ENCODE measurements at places on chromosomes 5 and 9.

GRCh38 chr9:13414349-13414748 is 134.9 kb upstream of the MPDZ start:
- DNase-seq = no peak

- no peak for DNase-seq
Measured at GRCh38 chr9:125532812-125533594, 174.0 kb downstream of the MAPKAP1 start.

GRCh38 chr9:74379718-74380117 is 117.4 kb upstream of the RORB start:
- DNase-seq = no peak

- no peak for DNase-seq
Measured at GRCh38 chr5:81936066-81936465, 35.8 kb upstream of the ATG10 start.

GRCh38 chr9:85212209-85212608 is 529.5 kb downstream of the AGTPBP1 start:
- no peak for DNase-seq

DNA sequence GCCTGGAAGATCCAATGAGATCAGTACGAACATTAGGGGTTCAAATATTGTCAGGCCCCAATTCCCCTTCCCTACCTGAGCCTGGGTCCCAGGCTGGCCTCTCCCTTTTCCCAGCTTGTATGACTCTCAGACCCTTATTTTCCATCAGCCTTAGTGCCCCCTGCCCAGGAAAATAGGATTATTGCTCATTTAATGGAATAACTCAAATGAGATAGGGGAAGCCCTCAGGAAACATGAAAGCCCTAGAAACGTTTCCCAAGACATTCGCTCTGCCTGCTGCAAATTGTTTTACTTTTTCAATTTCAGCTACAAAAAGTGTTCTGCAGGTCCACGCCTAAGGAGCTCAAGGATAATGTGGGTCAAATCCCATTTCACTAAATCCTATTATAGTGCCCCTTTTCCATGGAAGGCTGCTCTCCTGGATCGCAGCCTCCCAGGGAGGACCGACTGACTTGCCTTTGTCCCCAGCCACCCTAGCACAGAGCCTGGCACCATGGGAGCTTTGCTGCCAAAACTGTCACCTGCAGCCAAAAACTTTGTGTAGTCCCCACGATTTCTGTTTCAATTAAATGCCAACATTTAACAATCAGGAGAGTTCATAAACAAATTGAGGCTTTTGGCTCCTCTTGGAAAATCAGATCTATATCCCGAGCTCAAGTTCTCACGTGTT is 46.9 kb downstream of the THOC3 start:
- no peak for DNase-seq

- DNase-seq = no peak
Measured at GRCh38 chr5:128536254-128537220, 1.5 kb downstream of the FBN2 start.

DNA sequence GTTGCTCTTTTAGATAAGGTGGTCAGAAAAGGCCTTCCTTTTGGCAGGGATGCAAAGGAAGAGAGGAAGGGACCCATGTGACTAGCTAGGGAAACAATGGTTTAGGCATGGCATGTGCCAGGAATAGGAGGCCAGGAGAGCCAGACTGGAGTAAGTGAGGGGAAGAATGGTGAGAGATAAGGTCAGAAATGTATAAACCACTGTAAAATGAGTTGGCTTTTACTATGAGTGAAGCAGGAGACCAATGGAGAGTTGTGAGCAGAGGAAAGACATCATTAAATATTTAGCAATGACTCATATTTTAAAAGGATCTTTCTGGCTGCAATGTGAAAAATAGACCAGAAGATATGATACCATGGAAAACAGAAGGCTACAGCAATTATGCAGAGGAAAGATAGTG is 50.9 kb downstream of the AP3B1 start:
- no peak for DNase-seq

DNA sequence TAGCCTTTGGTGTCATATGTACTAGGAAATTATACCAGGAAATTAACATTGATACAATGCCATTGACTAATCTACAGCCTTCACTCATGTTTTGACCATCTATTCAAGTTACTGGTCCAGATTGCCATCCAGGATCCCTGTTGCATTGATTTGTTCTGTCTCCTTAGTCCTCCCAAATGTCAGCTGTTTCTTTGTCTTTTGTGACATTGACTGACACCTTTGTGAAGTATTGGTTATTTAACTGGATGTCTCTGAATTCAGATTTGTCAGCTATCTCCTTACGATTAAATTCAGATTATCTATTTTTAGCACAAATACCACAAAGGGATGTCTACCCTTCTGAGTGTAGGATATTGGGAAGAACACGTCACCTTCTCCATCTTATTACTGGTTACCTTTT is 73.7 kb upstream of the CTNND2 start:
- DNase-seq = no peak

DNA sequence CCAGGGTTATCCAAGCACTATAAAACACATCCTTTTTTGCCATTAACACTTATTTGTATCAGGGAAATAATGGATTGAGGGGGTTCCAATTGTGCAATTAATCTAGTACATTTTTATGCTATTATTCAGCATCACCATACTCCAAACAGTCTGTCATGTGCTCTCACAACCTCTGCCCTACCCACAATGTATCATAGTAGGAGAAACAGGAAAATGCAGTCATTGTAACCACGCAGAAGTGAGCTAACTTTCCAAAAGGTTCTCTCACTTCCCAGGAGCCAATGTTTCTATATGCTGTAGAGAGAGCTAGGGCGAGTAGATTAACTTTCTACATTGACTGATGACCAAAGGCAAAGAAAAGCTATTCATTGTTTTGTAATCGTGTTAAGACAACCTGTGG is 29.8 kb downstream of the DAB2 start:
- no peak for DNase-seq

DNA sequence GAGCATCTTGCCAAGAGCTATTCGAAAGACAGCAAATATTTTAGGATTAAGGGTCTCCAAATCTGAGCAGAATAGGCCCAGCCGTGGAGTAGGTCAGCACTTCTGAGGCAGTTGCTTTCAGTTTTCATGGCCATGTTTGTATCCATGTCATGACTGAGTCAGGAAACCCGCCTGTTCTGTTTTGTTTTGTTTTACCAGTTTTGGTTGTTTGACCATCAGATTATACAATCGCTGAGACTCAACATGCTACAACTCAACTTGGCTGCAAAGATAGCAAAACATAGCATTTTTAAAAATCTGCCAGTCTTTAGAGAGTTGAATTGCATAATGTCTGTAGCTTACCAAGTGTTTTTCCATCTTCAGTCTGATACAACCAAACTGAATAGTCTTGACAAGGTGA is 185.1 kb upstream of the ZNF462 start:
- DNase-seq = no peak

GRCh38 chr5:157528036-157528632 is 47.4 kb downstream of the ADAM19 start:
- no peak for DNase-seq

DNA sequence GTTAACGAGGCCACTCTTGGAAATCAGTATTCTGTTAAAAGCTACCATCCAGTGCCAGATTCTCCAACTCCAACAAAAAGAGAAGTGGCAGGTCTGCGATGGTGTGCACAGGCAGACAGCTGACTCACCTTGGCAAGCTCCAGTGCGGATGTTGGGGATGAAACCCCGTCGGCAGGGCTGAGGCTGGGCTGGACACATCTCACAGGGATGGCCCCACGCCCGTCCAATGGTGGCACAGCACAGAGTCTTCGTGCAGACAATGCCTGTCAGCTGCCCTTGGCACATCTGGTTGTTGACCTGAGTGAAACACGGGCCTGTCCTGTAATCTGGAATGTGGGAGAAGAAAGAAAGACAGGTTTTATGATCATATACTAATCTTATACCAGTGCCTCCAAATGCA is 73.4 kb downstream of the FBN2 start:
- DNase-seq = no peak

- no peak for DNase-seq
Measured at GRCh38 chr9:73527521-73527920, 375.9 kb downstream of the ANXA1 start.

- no peak for DNase-seq
Measured at GRCh38 chr5:89473196-89473595, 590.2 kb upstream of the MEF2C start.

- DNase-seq = no peak
Measured at GRCh38 chr9:81600631-81601030, 88.7 kb downstream of the TLE1 start.

DNA sequence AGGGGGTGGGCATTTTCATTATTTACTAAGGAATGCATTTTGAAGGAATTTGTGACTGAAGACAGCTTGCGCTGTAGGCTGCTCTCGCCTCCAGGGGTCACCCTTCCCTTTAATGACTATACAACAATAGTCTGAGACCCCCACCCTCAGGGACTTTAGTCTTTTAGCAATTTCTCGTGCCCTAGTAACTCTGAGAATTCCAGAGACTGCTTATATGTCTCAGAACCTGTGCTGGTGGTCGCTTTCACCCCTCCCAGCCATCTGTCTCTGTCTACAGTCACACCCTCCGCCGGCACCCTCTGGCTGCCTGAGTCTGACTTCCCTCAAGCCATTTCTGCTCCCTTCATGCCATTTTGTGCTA is 671.4 kb downstream of the NR2F1-AS1 start:
- DNase-seq = no peak

DNA sequence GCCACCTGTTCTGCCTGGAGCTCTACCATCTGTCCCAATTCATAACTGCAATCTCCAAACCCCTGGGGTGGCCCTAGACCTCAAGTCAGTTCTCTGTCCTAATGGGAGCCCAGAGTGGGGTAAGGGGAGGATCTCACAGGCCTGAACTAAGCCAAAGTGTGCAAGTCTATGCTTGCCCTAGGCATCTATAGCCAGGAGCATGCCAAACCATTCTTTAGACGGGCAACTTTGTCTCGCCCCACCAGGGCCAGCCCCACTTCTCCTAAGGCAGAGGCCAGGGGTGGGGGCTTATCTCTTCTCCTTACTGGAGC is 3.3 kb downstream of the ACSL6 start:
- DNase-seq = no peak

DNA sequence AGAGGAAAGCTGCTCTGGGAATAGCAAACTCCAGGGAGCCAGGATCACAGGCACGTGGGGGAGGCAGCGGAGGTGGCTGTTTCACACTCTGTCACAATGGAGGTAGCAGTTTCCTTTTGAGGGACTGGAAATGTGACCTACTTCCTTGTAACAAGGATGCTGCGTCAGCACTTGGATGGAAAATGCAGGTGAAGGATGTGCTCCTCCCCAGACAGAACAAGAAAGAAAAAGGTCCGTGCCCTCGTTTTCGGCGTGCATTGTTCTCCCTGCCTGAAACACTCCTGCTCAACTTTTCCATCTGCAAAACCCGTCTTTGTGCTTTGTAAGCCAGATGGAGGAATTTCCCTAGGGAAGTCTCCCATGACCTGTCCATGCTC is 55.1 kb upstream of the SH3PXD2B start:
- DNase-seq = no peak

GRCh38 chr5:53359916-53360517 is 120.4 kb upstream of the FST start:
- no peak for DNase-seq

GRCh38 chr5:138369706-138370105 is 17.2 kb downstream of the KDM3B start:
- no peak for DNase-seq

- no peak for DNase-seq
Measured at GRCh38 chr5:118371973-118372831, 616.1 kb downstream of the DTWD2 start.

- DNase-seq = no peak
Measured at GRCh38 chr9:126569036-126569435, 44.7 kb upstream of the LMX1B start.

- no peak for DNase-seq
Measured at GRCh38 chr9:3840961-3841360, 315.2 kb upstream of the RFX3 start.

DNA sequence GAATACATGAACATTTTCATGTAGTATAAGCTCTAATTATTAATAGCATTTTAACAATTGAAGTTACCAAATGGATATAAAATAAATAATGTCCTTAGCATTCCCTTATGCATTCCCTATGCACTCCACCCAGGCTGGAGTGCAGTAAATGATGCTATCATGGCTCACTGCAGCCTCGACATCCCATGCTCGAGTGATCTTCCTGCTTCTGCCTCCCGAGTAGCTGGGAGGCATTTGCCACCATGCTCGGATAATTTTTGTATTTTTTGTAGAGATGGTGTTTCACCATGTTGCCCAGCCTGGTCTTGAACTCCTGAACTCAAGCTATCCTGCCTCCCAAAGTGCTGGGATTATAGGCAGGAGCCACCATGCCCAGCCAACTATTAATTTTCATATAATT is 184.0 kb downstream of the PBX3 start:
- DNase-seq = no peak

DNA sequence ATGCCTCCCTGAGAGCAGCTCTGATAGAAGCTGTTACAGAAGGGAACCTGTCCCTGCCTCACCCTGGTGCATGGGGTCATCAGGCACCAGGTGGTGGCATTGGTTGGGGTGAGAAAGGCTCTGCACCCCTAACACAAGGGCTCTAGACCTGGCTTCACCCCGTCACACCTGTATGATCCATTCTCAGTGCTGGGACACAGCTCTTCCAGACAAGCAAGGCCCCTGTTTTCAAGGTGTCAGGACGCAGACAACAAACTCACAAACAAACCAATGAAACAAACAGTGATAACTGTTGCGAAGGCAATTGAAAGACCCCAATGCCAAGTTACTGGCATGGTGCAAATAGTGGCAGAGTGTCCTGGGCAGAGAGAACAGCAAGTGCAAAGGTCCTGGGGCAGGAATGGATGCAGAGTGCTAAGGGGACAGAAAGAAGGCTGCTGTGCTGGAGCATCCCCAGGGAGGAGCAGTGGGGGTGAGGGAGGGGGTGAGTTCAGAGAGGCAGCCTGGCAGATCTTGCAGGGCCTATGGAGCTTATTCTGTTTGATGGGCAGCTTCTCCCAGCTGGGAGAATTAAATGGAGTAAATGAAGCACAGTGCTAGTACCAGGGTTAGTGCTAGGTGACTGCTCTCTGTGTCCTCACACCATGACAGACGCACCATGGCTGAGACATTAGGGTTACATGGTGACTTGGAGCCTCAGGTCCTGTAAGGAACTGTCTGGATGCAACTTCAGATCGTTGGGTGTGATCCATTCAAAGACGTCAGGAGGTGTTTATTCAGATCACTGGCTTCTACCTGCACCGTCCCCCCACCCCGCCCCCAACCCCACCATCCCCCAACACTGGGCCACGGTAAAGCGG is 67.9 kb upstream of the UNC5A start:
- DNase-seq = no peak

DNA sequence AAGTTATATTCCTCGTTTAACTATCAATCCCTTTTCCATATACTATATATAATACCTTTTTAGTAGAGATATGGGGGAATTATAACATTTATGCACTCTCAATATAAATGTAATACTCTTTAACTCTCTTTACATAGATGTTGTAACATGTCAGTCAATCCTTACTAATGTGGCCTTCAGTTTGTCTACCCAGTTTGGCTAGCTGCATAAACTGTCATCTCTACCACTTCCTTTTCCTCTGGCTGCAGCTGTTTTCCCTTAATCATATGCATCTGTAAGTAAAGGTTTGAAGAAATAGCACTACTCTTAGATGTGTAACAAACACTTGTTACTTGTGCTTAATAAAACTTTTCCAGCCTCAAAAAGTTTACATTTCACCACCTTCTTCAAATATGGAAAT is 13.4 kb downstream of the ABHD17B start:
- peak; percentile 44 for DNase-seq

- DNase-seq = no peak
Measured at GRCh38 chr9:98634685-98635336, 73.9 kb downstream of the GABBR2 start.

- peak; percentile 19 for DNase-seq
Measured at GRCh38 chr5:138849439-138849838, 25.7 kb downstream of the LRRTM2 start.

GRCh38 chr5:151724360-151724759 is 34.1 kb downstream of the ATOX1 start:
- no peak for DNase-seq

- no peak for DNase-seq
Measured at GRCh38 chr9:127258606-127259471, 5.7 kb upstream of the GARNL3 start.
